Pulmonary artery endothelial cell (primary cell): ENCODE measurements at places on chromosomes 1 and 21. TPM values are rescaled to one million over a fixed set of nuclear protein-coding genes. Genes with fewer than 3 reads are reported as not detected.

UBL4B gene
- not detected in 2 replicates for total RNA-seq

- DNase-seq = no peak
Measured at GRCh38 chr21:28783641-28784185, 209.0 kb downstream of the LTN1 start.

GRCh38 chr1:110120960-110121561, 8.8 kb downstream of the UBL4B start:
- DNase-seq = no peak

- no peak for DNase-seq
Measured at GRCh38 chr1:22545141-22545540, 18.1 kb upstream of the EPHA8 start.

DNA sequence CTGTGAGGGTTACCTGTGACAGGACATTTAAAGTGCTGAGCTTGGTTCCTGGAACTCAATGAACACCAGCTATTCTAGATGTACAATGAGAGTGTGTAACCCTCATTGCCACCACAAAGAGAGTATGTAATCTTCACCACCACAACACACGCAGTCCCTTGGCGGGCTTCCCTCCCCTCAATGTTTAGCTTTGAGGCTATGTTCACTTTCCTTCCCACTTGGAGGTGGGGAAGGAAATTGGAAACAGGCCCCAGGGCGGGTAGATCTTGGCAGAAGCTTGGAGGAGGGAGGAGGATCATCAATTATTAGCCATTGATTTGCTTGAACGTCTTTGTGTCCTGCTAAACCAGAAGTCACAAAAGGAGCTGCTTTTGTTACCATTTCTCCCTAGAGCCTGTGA, 8.3 kb upstream of the COL16A1 start:
- no peak for DNase-seq
